ENCODE measurements at places on chromosomes 2 and 18. TPM values are rescaled to one million over a fixed set of nuclear protein-coding genes. Genes with fewer than 3 reads are reported as not detected.

GRCh38 chr2:188475945-188476344 lies 184.3 kb downstream of the GULP1 start:
- no peak overlapping the region for H3K4me3 ChIP-seq
- no peaks in the 10 kb centered on the region for H3K36me3 ChIP-seq
- no peaks in the 10 kb centered on the region for H3K4me1 ChIP-seq
- no peak overlapping the region for H3K27ac ChIP-seq

DNA sequence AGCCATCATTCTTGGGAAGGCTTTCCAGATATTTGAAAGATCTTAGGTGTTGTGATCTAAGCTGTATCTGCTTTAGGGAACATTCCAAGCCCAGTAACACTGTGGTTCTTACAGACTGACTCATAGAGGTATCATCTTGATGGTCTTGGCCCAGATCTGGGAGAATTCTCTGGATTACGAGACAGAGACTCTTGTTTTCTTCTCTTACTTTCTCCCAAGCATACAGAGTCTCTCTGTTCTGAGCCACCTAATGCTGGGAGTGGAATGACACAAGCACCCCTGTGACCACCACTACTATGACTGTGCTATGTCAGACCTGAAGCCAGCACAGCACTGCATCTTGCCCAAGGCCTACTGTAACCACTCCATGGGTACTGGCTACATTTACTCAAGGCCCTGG lies 81.0 kb upstream of the EPAS1 start:
- H3K27me3 ChIP-seq: no peaks in the 10 kb centered on the region
- no peaks in the 10 kb centered on the region for H3K4me1 ChIP-seq

- no peaks in the 10 kb centered on the region for H3K36me3 ChIP-seq
- H3K4me1 ChIP-seq: peaks cover 15% of the 10 kb centered on the region
- peak overlapping the region; percentile 14 for H3K27ac ChIP-seq
- no peak for DNase-seq
- no peaks in the 10 kb centered on the region for H3K27me3 ChIP-seq
- H3K4me3 ChIP-seq: no peak overlapping the region
Measured at GRCh38 chr2:191166111-191166755, 15.4 kb upstream of the STAT4 start.

DNA sequence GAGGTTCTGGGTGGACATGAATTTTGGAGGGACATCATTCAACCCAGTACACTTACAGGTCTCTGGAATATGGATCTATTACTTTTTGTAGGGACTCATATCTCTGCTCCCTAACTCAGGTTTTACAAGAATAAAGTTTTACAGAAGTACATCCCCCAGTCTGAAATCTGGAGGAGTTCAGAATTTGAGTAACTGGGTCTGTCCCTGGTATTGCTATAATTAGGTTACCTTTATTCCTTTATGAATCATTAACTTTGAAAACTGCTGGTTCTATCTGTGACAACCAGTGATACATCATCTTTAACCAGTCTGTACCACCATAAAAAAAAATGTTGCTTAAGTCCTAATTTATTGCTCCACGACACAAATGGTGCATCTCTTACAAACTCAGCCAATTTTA lies 59.9 kb downstream of the INSIG2 start:
- H3K27ac ChIP-seq: no peak overlapping the region
- no peak overlapping the region for H3K4me3 ChIP-seq
- DNase-seq: no peak
- no peaks in the 10 kb centered on the region for H3K36me3 ChIP-seq

DNA sequence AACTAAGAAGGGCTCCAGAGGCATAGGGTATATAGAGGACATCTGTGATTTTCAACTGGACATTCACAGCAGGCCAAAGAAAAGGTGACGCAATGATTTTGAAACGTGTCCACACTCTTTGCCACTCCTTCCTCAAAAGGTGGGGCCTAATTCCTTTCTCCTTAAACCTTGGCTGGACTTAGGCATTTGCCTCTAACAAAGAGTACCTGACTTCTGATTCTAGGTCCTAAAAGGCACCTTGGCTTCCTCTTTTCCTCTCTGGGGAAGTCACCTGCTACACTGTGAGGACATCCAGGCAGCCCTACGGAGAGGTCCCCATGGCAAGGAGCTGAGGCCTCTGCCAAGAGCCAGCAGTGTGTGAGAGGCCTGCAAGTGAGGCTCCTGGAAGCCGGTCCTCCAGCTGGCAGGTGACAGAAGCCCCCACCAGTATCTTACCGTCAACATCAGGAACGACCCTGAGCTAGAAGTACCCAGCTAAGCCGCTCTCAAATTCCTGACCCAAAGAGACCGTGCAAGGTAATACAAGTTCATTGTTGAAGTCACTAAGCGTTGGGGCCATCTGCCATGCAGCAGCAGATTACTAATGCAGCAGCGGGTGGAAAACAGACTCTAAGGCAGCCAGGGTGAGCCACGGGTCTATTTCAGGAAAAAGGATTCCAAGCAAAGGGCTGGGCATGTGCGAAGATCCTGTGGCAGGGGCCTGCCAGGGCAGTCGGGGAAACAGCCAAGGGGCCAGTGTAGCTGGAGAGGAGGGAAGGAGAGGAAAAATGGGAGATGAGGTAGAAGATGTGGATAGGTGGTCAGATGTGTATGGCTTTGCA lies 7.4 kb upstream of the HES6 start:
- no peak overlapping the region for H3K27ac ChIP-seq
- H3K27me3 ChIP-seq: no peaks in the 10 kb centered on the region
- H3K4me3 ChIP-seq: no peak overlapping the region
- DNase-seq: no peak

GRCh38 chr18:69948919-69949537 lies 1.4 kb upstream of the CD226 start:
- no peaks in the 10 kb centered on the region for H3K36me3 ChIP-seq
- H3K4me1 ChIP-seq: no peaks in the 10 kb centered on the region
- DNase-seq: peak; percentile 55

GRCh38 chr18:9488538-9488937 lies 13.2 kb downstream of the RALBP1 start:
- H3K27me3 ChIP-seq: no peaks in the 10 kb centered on the region
- no peaks in the 10 kb centered on the region for H3K36me3 ChIP-seq
- H3K27ac ChIP-seq: no peak overlapping the region
- no peak for DNase-seq
- H3K4me1 ChIP-seq: peaks cover 5% of the 10 kb centered on the region

DNA sequence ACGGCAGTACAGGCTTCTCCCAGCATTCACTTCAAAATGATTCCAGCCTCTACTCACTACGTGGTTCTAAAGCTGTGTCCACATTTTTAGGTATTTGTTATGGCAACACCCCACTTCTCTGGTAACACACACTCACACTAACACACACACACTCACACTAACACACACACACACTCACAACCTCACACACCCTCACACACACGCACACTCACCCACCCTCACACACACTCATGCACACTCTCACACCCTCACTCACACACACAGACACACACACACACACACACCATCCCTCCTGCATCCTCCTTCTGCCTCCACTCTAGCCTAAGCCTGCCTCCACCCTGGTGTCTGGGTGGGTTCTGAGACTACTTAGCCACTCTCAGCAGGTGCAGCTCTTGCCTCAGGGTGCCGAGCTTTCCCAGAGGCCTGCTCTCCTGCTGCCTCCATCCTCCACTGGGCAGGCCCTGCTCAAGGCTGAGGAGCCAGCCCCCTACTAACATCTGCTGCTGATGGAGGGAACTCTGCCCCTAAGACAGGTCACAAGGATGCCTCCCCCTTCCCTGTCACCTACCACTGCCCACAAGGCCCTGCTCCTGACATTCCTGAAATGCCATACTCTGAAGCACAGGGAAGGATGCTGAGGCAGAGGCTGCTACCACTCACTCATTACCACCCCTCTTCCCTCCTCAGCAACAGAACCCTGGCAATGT lies 63.9 kb downstream of the NCAPH start:
- H3K27me3 ChIP-seq: no peaks in the 10 kb centered on the region
- no peak overlapping the region for H3K4me3 ChIP-seq
- DNase-seq: no peak
- no peaks in the 10 kb centered on the region for H3K4me1 ChIP-seq

CCDC68 gene
- total RNA-seq: 4.2 TPM
